ENCODE measurements at places on chromosomes 1 and 21.

- DNase-seq = no peak
Measured at GRCh38 chr1:172602706-172603105, 56.2 kb upstream of the FASLG start.

DNA sequence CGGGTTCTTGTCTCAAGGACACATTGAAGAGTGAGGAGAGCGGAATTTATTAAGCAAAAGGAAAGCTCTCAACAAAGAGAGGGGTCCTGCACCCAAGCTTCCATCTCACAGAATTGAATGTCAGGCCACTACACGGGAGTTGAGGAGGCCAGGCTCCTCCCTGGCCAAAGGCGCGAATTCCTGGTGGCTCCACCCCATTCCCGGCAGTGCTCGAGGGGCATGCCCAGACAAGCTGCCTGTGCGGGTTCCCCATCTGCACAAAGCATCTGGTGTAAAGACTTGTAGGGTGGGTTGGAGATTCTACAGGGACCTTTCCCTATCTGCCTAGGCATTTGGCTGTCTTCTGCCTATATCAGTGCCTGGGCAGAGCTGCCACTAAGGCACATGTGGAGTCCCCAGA lies 648.5 kb upstream of the PKN2 start:
- DNase-seq = no peak

DNA sequence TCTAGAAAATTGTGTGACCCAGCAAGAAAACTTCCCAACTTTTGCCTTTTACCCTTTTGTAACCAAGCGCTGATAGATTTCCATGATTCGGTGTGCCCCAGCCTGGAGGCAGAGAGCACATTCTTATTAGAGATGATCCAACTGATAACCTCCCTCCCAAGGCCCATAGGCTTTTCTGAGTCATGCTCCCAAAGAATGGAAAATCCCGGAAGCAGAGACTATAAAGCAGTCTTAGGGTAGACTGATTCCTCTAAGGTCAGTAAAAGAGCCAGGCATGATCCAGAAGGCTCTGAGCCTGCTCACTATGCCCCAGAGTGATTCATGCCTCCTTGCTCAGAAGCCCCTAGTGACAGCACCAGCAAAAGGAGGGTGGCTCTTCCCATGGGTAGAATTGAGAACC lies 4.3 kb downstream of the CAMK1G start:
- no peak for DNase-seq

- DNase-seq = no peak
Measured at GRCh38 chr1:201511396-201511940, 4.5 kb upstream of the CSRP1 start.

GRCh38 chr1:47228644-47229030 lies 3.4 kb downstream of the TAL1 start:
- DNase-seq = no peak

GRCh38 chr1:201350884-201351283 lies 26.6 kb downstream of the TNNT2 start:
- no peak for DNase-seq

DNA sequence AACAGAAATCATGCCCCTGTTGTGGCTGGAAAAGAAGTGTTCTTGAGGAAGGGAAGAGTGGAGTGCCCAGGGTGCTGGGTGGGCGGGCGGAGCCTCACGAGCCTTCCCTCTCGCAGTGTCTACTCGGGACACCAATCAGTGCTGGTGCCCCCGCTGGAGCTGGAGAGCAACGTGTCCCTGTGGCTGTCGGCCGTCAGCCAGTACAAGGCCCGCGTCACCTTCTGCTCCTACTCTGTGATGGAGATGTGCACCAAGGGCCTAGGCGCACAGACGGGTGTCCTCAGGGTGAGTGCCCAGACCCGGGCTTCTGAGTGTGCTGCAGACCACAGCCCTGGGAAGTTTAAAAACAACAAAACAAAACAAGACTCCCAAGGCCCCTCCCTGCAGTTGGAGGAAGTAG lies 47.4 kb downstream of the S100B start:
- no peak for DNase-seq

- no peak for DNase-seq
Measured at GRCh38 chr1:209038316-209038715, 545.2 kb upstream of the CAMK1G start.

- no peak for DNase-seq
Measured at GRCh38 chr1:888297-888696, 35.4 kb upstream of the SAMD11 start.

GRCh38 chr1:70462611-70463010 lies 51.5 kb downstream of the CTH start:
- DNase-seq = no peak

- DNase-seq = no peak
Measured at GRCh38 chr1:25544819-25545218, 1.4 kb downstream of the LDLRAP1 start.

GRCh38 chr1:184223216-184223615 lies 163.6 kb upstream of the C1orf21 start:
- no peak for DNase-seq

DNA sequence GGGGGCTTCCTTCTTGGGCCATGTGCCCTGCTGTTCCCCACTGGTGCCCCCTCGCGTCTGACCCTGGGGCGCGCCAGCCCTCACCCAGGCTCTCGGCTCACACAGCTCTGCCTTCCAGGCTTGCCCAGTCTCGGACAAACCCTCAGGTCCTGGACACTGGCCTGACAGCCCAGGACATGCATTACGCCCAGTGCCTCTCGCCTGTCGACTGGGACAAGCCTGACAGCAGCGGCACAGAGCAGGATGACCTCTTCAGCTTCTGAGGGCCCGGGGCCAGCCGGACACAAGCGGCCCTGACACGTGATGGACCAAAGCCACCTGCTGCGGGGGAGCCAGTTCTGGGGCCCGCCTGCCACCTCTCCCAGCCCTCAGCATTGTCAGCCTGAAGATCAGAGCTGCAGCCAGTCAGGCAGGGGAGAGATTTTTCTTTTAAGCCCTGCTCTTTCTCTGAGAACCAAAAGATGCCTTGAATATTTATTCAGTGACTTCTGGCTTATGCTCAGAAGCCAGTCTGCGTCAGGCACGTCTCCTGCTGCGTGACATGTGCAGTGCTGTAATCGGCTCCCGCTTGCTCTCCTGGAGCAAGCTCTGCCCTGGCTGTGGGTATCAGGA lies 23.4 kb downstream of the LDLRAP1 start:
- peak; percentile 80 for DNase-seq

GRCh38 chr1:212346601-212347000 lies 61.4 kb downstream of the PPP2R5A start:
- DNase-seq = no peak

GRCh38 chr1:58082596-58082995 lies 463.9 kb downstream of the OMA1 start:
- no peak for DNase-seq

Data from brain pericyte (primary cell).